ENCODE measurements at places on chromosomes 16 and 17. TPM values are rescaled to one million over a fixed set of nuclear protein-coding genes. Genes with fewer than 3 reads are reported as not detected.

The KRTAP1-1 gene
- total RNA-seq: not detected

The CCL4 gene
- not detected for total RNA-seq

The PMFBP1 gene
- total RNA-seq: 0.29 TPM

The IL4R gene
- 122 TPM for total RNA-seq

The MT1G gene
- not detected for total RNA-seq

The ERN2 gene
- total RNA-seq: not detected

The SPEM1 gene
- not detected for total RNA-seq

The PPP1R1B gene
- not detected for total RNA-seq

The PGS1 gene
- 53.0 TPM for total RNA-seq
